ENCODE measurements at places on chromosomes 3 and 15.

GRCh38 chr3:23758253-23758838 is 47.4 kb upstream of the UBE2E1 start:
- no peak for ATAC-seq

GRCh38 chr3:175805825-175806224 is 946.7 kb downstream of the NAALADL2 start:
- no peak for ATAC-seq

GRCh38 chr3:182393830-182394367 is 399.4 kb upstream of the ATP11B start:
- ATAC-seq: no peak

DNA sequence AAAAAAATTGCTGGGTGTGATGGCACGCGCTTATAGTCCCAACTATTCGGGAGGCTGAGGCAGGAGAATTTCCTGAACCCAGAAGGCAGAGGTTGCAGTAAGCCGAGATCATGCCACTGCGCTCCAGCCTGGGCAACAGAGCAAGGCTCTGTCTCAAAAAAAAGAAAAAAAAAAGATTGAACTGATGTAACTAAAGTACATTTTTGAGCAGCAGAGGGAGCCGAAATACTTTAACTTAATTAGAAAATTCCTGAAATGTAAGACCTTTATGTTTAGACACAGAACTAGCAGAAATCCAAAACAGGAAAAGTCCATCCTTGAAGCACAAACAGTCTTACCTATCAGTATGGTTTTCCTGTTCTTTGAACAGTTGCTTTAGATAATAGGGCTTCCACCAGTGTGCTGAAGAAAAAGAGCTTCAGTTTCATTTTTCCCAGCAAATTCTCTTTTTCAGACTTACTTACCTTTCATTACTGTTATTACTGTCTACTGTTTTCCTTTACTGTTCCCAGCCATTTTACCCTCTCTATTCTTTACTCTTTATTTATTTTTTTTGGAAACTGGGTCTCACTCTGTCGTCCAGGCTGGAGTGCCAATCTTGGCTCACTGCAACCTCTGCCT is 33.4 kb upstream of the ZNF609 start:
- ATAC-seq: peak; percentile 60

DNA sequence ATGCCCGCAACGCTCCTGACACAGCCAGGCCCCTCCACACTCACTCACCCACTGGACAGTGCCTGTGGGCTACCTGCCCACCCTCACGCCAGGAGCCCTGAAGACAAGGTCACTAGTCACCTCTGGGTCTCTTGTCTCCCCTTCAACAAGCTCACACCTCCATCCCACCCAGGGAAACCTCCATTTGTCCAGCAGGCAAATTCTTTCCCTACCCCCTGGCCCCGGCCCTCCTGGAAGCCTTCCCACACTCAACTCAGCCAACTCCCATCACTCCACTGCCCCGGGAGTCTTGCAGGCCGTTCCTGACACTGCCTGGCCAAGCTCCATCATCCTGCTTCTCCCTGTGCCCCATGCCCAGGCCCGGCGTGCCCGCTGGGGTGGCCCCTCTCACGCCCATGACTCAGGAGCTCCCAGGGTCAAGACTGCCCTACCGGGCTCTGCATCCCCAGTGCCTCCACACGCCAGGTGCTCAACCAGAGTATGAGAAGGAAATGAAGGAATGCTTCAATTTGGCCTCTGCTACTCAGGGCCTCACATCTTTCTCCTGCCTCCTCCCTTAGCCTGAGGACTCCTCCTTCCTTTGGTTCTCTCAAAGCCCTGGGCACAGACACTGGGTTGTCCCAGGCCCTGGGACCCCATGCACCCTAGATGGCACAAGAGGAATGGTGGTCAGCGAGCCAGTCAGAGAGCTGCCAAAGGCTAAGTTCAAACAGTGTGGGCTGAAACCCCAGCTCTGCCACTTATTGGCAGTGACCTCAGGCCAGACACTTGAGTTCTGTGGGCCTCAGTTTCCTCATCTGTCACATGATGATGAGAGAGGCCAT is 88.6 kb downstream of the SEC22A start:
- ATAC-seq: no peak

GRCh38 chr3:47865192-47865591 is 62.3 kb downstream of the DHX30 start:
- ATAC-seq: no peak

- ATAC-seq: no peak
Observed at GRCh38 chr15:47778263-47778770, 61.0 kb downstream of the SEMA6D start.

DNA sequence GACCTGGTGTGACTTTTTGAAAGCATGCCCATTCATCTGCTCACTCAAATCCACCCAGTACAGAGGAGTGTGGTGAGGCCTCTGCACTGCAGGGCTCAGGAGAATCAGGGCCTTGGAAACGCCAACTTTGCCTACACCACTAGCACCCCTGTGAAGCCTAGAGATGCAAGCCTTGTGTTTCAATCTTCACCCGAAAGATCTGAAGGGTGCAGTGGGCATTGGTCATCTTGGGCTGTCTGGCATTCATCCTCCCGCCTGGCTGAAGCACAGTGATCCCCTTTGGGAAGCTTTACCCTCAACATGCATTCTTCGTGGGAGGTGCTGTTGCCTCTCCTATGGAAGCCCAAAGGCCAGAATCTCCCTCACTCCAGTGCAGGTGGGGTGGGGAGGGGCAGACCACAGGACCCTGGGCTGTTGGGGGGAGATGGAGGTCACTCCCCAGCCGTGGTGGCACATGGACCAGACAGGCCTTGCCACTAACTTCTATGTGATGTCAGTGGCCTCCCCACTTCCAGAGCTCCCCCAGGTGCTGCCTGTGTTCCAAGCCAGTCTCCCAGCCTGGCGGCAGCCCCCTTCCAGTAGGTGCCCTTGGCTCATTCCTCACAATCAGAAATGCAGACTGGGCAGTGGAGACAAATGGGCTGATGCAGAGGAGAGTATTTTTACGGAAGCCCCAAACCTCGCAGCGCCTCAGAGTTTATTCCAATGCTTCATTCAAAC is 92.5 kb downstream of the ADAMTS17 start:
- ATAC-seq: no peak

DNA sequence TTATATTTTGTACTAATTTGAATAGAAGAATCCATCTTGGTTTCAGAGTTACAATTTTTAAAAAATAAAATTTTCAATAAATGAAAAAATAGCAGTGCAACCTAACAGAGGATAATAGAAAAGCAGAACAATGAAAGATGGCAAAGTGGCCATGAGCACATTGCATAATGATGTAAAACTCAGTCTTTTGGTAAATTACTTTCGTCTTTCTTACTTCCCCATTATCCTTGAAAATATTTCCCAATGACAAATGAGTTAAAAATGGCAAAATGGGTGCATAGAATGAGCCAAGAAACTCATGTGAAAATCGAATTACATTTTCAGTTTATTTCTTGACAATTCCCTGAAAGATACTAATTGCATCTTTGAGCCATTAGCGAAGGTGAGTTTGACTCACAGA is 236.4 kb downstream of the CDIN1 start:
- no peak for ATAC-seq

DNA sequence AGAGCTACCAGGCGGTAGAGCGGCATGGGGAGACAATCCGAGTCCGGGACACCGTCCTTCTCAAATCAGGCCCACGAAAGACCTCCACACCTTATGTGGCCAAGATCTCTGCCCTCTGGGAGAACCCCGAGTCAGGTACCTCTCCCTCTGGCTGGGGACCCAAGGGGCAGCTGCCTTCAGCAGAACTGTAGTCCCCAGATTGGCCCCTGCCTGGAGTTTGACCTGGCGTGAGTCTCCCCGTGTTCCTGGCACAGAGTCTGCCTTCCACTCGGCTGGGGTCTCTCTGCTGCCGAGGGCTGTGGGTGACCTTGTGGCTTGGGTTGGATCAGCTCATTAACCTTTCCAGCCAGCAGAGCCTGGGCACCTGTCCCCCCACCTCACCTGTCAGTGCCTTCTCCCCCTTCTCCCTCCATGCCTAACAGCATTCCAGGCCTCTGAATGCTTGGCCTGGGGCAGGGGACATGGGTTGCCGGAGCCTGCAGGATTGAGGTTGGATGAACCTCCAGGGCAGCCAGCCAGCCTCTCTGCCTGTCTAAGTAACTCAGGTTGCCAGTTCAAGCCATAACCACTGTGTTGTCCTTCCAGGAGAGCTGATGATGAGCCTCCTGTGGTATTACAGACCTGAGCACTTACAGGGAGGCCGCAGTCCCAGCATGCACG is 6.8 kb upstream of the CHST14 start:
- ATAC-seq: no peak

DNA sequence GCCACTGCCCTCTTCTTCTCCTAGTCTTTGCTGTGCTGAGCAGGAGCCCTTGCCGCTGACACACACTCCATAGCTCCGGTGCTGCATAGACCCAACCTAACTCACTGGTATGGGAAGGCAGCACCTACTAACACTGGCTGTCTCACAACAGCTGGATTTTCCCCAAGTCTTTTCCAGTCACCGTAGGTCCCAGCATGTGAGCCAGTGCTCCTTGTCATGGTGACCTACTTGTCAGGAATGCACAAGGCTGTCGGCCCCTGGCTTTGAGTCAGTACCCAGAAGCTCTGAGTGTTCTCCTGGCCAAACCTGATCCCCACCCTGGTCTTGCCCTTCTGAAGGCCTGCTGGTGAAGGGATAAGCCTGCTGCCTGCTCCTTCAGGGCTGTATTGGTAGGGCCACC is 25.7 kb downstream of the AMOTL2 start:
- no peak for ATAC-seq

DNA sequence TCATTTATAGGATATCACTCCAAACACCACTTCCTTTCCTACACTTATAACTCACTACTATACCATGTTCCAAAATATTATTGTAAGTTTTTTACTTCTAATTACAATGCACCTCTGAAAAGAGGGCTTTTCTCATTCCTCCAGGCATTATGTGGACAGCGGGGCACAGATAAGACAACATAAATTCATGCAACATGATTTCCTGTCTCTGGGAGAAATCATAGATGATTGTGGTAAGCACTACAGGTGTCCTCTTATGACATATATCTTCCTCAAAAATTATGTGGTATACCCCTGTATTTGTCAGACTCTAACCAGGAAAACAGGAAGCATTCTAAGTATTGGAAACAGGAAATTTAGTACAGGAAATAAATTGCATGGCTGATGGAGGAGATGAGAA is 45.7 kb upstream of the INO80 start:
- peak; percentile 31 for ATAC-seq

DNA sequence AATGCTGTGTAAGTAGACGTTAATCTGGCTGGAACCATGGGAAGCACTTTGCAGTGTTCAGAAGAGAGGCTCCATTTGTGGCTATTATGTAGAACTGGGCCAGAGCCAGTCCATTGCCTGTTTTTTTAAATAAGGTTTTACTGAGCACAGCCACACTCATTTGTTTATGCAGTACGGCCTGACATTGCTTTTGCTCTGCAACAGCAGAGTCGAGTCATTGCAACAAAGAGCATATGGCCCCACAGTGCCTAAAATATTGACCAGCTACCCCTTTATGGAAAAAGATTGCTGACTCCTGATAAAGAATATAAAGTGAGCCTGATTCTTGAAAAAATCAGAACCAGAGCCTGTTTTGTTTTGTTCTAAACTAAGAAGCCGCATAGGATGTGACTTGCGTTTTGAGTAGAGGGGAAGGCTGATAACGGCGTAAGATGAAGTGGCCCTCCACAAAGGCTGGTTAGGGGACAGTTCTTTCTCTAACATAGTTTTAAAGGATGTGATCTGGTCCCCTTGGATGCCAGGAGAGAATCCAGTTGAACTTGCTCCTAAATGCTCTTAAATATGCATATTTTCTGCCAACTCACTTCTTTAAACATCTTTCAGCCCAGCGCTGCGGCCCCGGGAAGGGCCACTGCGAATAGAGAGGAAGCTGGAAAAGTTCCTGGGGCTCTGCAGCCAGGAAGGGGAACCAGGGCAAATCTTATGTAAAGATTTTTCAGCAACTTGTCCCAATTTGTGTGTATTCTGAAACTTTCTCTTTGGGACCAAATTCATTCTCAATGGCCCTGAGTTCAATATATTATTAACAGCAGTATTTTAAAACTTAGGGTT is 64.5 kb downstream of the GLDN start:
- no peak for ATAC-seq

GRCh38 chr3:25151281-25151902 is 276.7 kb upstream of the RARB start:
- ATAC-seq: peak; percentile 16

GRCh38 chr3:103786296-103786695 is 1351.5 kb downstream of the ZPLD1 start:
- no peak for ATAC-seq

- ATAC-seq: no peak
Observed at GRCh38 chr3:26712211-26713026, 89.8 kb downstream of the LRRC3B start.

DNA sequence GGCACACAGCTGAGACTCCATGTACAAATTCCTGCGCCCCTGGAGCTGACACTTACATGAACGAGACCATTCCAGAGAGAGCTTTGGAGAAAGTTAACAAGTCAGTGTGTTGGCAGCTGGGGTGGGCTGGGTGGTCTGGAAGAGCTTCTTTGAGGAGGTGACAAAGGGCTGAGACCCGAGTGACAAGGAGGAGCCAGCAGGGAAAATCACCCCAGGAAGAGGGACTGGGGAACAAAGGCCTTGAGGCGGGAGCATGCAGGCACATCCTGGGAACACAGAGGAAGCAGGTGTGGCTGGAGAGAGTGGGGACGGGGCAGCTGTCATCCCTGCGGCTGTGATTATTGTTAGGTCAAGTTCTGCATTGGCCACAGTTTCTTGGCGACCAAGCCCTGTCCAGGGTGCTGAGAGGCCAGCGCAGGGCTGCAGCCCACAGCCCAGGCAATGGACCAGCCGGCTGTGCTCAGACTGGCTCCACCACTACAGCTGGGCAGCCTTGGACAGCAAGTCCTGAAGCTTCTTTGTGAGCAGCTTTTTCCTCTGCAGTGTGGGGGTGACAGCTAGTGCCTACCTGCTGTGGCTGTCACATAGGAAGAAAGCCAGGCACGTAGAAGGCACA is 34.2 kb upstream of the PRR23E start:
- ATAC-seq: peak; percentile 92

DNA sequence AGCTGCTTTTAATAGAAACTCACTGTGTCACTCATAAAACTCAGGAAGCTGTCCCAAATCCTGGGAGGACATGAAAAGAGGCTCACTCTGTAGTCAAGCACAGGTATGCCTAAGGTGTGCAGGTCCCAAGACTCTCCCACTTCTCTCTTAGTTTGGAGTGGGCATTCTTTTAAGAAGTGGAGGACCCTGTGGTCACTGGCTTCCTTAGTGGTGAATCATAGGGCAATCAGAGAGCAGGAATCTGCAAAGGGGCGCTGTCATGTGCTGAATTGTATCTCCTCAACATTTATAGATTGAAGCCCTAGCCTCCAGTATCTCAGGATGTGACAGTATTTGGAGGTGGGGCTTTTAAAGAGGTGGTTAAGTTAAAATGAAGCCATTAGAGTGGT is 47.2 kb upstream of the ZBTB38 start:
- peak; percentile 56 for ATAC-seq

- ATAC-seq: no peak
Observed at GRCh38 chr3:183437061-183437460, 8.6 kb upstream of the MCF2L2 start.

- no peak for ATAC-seq
Observed at GRCh38 chr15:50247819-50248655, 17.5 kb downstream of the HDC start.

- ATAC-seq: no peak
Observed at GRCh38 chr3:182092662-182093262, 381.0 kb downstream of the SOX2 start.

All from SK-N-SH treated with all-trans-retinoic acid at 6 μM for 48 hours (cell line).